ENCODE measurements at places on chromosomes 13 and 19.

DNA sequence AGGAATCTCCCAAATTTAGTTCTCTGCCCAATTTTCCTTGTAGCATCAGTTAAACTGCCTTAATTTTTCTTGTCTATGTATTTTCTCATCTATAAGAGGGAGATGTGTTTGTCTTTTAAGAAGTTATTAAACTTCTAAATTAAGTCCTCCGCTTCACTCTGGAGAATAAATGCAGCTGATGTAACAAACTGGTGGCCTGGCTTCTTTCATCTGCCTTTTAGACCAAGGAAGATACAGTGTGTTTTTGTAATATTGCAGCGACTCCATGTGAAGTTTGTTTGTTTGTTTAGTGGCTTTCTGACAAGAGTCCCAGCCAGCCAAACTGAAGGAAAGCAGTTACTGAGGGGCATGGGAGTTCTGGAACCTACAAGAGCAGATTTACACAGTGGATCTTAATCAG lies 56.4 kb downstream of the KLF12 start:
- DNase-seq, result no peak

DNA sequence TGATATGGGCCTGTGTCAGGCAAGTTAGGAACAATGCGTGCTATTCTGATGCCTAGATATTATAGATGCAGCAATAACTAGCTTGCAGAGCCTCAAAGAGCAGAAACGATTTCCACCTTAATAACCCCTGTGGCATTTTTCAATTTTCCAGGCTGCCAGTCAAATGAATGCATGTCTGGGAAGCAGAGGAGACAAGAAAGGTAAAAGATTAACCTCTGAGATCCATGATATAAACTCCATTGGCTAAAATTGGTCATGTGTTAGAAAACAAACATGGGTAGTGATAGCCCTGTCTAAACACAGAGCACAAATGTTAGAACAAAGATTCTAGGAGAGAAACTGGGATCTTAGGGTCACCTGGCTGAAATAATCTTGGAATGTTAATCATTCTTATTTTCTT lies 811.1 kb downstream of the DIAPH3 start:
- no peak for DNase-seq

- DNase-seq, result peak; percentile 75
These were observed 4.9 kb upstream of the TNFSF14 start for GRCh38 chr19:6674868-6675305.

GRCh38 chr19:34082289-34083077 lies 89.8 kb upstream of the LSM14A start:
- DNase-seq, result no peak

Data from PC-9 (cell line).